ENCODE measurements at places on chromosomes 12 and 14.

DNA sequence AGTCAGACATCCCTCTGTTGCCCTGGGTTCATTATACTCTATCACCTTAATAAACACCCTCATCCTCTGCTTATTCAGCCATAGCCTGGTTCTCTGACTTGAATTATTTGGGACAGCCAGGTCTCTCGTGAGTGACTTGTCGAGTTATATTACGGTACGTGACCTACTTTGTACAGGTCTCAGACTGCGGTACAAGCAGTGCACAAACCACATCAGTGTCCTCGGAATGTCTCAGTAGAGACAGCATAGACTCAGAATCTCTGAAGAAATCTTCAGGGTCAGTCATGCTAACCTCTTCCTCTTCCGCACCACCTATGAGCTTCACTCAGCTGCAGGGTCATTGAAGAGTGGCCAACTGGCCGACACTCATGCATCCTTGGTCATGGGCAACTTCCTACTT lies 860.8 kb downstream of the BCL11B start:
- no peak for ATAC-seq

- no peak for ATAC-seq
Measured at GRCh38 chr14:88323086-88323522, at the start of gene KCNK10. Gene KCNK10 (minus strand): TSS chr14:88323269. CDS start chr14:88322798, 471 bp downstream.

DNA sequence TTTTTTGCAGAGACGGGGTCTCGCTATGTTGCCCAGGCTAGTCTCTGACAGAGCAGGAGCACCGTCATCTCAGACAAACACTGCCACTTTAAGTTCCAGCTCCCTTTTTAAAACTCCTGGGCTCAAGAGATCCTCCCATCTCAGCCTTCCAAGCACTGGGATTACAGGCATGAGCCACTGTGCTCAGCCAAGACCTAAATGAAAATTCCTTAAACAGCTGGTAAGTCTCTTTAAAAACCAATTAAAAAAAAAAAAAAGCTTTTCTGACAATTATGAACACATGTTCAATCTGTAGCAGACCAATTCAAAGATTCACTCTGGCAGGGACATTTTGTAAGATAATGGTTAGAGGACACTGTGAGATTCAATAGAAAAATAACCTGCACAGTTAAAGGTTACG lies 77.8 kb downstream of the HECTD4 start:
- no peak for ATAC-seq

GRCh38 chr14:80134321-80134720 lies 77.0 kb downstream of the DIO2 start:
- no peak for ATAC-seq

DNA sequence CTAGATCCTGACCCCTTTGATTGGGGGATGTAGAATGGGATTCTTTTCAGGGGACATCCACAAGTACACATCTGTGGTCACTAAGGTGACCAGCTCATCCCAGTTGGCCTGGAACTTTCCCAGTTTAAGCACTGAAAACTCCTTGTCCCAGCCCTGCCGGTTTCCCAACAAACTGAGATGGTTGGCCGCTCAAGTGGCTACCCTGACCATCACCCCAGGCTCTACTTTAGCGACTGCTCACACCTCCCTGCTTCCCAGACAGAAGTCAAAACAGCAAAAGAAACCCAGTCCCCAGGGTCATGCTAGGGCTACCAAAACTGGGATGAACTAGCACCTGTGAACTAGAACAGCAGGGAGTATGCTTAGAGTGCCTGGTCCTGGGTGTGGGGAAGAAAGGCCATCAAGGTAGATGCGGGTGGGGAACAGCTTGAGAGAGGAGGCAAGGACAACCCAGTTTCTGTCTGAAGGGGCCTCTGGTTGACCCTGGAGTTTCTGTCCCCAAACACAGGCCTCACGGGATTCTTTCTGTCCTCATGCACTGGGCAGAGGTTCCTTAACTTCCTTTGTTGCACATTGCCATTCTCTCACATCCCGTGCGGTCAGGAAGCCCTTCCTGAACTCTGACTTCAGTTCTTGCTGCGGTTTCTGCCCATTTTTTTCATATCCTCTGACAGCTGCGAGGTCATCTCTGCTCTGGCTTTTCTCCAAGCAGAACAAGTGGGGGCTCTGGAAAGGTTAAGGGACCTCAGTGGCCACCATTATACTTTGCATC lies 1.6 kb downstream of the LTB4R start:
- ATAC-seq, result no peak

DNA sequence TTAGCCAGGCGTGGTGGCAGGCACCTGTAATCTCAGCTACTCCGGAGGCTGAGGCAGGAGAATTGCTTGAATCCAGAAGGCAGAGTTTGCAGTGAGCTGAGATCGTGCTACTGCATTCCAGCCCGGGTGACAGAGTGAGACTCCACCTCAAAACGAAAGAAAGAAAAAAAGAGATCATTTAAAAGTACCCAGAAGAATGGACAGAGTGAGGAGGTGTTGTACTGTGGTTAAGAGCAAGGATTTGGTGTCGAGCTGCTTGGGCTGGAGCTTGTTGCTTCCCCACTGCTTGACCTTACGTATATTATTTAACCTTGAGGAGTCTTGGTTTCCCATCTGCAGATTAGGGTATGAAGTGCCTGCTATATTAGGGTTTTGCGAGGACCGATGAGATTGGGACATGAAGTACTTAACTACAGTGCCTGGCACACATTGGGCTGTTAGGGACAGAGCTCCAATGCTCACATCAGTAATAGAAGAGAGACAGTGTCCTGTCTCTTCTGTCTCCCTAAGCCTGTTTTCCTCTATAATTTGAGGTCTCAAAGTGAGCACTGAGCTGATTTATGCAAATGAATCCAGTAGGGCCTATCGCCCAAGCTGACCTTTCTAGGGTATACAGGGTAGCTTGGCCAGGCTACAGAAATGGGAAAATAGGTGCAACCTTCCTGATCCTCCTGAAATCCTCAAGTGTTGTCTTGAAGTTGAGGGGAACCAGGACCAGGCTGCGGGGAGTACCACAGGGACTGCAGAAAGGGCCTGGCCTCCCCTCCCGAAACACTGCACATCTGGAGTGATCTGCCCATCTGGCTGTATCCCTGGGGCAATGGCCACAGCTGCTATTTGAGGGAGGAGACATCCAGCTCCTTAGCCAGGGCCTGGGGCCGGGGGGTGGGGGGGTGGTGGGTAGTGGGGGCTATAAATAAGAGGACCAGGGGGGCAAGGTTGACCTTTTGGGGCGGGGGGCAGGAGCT lies 8.6 kb upstream of the HDAC7 start:
- ATAC-seq, result no peak

DNA sequence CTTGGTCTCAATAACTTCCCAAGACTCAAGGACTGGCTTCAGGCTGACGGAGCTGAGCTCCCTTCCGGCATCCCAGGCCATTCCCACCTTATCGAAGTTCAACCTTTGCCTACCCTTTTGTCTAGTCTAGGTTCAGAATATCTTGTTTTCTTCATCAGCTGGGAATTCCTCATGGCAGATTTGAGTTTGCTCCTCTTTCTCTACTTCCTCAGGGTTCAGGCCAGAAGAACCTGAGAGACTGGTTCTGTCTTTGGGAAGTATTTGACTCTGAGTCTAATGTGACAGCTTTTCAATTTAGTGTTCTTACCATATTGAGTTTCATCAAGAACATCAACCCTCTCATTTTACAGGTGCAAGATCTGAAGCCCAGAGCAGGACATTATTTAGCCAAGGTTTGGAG lies 2.1 kb downstream of the BIN2 start:
- no peak for ATAC-seq
